Kidney tubule cell (primary cell): ENCODE measurements at places on chromosomes 4 and X.

- peak; percentile 24 for DNase-seq
Measured at GRCh38 chrX:133482056-133482952, 67.0 kb upstream of the GPC4 start.

DNA sequence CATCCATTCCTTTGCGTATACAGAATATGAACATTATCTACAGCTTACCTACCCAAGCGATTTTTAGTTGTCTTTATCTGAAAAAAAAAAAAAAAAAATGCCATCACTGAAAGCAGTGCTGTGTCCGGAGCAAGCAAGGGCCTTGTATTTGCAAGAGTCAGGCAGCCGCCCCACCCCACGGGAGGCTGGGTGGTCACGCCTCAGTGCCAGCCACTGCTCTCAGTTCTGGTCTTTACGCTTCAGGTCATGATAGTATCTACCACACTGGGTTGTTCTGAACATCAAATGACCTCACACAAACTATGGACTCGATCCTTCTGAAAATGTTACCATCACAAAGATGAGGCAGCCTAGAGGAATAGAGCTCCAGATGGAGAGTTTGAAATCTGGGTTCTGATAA is 62.7 kb upstream of the HELT start:
- DNase-seq = no peak

DNA sequence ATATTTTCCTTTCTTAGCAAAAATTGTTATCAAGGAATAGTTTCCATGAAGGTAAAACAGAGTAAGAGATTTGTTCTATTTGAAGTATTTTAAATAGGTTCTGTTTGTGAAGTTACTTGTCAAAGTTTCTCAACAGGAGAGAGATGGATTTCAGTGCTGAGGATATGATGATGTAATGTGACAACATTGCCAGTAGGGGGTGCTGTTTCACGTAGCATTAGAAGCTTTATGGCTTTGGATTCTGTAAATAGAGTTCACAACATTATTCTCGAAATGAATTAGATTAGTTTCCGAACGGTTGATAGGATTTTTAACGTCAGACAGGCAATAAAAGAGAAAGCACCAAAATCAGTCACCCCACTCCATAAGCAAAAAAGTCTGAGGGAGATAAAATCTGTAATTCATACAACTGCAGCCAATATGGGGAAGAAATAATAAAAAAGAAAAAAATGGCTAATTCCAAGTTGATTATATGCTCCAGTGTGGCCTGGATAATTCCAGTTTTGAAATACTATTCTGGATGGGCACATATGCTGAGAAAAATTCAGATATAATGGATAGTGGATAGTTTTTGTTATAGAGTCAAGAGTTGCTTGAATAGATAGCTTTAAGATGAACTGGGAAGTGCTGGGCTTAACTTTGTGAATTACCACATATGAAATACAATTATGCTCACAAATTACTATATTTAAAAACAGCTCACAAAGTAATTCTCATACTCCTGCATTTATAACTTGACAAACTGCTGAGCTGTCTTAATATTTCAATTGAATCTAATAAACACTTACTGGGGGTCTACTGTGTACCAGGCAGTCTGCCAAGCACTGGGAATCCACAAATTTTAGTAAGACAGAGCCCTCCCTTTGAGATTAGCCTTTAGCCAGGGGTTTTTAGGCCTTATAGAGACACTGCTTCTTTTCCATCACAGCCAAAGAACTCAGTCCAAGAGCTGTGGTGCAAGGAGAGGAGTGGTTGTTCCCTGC is 109.1 kb downstream of the GPAT3 start:
- DNase-seq = peak; percentile 66

DNA sequence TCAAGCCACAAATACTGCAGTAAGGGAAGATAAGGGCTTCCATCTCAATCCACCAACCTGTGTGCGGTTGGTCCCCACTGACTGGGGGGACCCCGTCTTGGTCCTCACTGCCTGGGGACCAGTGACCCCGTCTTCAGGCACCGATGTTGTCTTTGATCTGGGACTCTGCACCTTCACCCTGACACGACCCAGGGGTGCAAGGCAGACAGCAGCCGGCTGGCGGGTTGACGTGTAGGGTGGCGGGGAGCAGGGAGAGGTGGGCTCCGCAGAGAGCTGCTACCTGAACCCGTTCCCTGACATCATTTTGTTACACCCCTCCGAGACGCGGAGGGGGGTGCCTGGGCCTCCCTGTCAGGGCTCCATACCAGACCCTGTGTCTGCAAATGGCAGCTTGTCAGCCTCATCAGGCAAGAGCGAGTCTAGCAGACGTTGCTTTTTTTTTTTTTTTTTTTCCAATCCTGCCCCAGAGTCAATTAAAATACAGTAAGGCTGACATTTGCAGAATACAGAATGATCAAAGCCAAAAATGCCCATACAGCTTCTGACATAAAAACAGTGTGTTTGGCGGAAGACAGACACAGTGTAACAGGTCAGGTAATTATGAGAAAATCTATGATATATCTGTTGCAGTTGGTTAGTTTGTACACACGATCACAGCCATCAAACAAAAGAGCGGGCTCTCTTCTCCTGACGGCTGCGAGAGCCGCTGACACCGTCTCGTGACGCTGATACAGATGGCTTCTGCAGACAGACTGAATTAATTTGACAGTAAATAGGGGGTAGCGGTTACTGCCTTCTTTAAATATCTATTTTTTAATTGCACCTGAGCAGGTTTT is 118.6 kb downstream of the CRLF2 start:
- DNase-seq = no peak

DNA sequence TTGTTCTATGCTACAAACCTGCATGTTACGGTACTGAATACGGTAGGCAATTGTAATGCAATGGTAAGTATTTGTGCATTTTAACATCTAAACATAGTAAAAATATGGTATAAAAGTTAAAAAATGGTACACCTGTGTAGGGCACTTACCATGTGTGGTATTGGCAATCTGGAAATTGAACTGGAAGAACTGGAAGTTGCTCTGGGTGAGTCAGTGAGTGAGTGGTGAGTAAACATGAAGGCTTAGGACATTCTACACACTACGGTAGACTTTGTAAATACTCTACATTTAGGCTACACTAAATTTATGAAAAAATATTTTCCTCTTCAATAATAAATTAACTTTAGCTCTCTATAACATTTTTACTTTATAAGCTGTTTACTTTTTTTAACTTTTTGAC is 78.9 kb downstream of the RRAGB start:
- DNase-seq = no peak

GRCh38 chr4:22233230-22233629 is 282.6 kb downstream of the ADGRA3 start:
- no peak for DNase-seq

DNA sequence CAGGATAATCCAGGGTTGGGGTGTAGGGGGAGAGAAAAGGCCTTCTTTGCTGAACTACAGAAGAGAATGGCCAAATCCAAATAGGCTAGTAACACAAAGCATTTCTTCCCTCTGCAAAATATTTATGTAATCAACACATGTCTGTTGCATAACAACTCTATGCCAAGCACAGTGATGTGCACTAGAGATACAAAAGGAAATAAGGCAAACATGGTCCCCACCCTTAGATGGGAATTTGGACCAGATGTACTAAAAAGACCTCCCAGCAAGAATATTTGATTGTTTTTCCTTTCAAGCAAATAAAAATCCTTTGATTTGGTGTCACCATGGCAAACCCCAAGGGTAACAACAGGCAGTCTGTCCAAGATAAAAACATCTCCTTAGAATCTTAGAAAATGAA is 177.6 kb upstream of the FGF13 start:
- DNase-seq = no peak

DNA sequence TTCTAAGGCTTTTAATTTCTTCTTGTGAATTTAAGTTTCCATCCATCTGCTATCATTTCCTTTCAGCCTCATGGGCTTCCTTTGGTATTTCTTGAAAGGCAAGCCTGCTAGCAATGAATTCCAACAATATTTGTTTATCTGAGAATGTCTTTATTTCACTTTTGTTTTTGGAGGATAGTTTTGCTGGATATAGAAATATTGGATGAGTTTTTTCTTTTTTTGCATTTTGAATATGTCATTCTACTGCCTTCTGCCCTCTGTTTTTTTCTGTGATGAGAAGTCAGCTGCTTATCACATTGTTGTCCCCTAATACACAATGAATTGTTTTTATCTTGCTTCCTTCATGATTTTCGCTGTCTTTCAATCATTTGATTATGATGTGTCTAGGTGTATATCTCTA is 13.2 kb upstream of the SORCS2 start:
- DNase-seq = no peak

GRCh38 chrX:20313899-20314298 is 47.2 kb upstream of the RPS6KA3 start:
- DNase-seq = no peak

GRCh38 chrX:104318330-104319009 is 63.7 kb upstream of the ESX1 start:
- DNase-seq = peak; percentile 87

GRCh38 chrX:99549381-99549780 is 860.7 kb downstream of the PCDH19 start:
- DNase-seq = no peak

DNA sequence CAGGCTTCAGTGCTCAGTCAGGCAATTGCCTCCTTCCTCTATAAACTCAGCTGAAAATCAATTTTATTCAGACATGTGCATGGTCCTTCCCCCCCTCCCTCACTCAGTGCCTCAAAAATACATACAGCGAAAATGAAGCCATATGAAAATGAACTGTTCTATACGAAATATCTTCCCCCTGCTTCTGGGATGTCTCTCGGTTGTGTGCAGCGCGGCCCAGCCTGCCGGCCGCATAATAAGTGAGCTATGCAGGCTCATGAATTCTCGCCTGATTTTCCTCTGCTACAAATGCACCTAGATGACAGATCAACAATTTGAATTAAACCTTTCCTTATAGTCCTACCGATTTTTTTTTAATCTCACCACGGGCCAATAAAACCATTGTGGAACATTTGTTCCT is 252.9 kb downstream of the CRLF2 start:
- DNase-seq = no peak

- DNase-seq = no peak
Measured at GRCh38 chrX:39008549-39008948, 207.3 kb downstream of the MID1IP1 start.

- no peak for DNase-seq
Measured at GRCh38 chrX:69282893-69283690, 117.8 kb upstream of the PJA1 start.

DNA sequence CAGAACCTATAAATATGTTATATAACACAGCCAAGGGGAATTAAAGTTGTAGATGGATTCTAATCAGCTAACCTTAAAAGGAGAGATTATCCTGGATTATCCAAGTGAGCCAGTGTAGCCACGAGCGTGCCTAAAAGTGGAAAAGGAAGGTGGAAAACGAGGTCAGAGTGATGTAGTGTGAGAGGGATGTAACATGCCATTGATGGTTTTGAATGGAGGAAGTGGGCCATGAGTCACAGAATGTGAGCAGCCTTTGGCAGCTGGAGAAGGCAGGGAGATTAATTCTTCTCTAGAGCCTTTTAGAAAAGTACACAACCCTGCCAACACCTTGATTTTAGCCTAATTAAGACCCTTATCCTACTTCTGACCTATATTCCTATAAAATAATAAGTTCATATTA is 149.1 kb downstream of the SLC39A8 start:
- DNase-seq = peak; percentile 29

DNA sequence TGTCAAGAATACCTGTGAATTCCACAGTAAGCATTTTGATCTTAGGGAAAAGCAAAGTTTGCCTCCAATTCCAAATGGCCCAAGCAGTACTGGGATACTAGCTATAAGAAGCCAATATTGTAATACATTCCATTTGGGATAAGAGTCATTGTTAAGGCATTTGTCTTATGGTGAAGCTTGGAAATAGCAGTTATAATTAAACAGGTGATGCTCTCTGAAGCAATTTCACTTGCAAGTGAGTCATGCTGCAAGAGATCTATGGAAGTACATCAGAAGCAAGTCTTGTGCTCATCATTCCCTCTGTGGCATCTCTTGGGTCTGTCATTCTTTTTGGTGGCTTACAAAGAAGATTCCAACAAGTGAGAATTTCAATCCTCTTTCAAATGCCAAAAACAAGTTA is 386.4 kb upstream of the RPS6KA3 start:
- DNase-seq = peak; percentile 85

- no peak for DNase-seq
Measured at GRCh38 chr4:109730619-109731545, 1.0 kb upstream of the PLA2G12A start.

DNA sequence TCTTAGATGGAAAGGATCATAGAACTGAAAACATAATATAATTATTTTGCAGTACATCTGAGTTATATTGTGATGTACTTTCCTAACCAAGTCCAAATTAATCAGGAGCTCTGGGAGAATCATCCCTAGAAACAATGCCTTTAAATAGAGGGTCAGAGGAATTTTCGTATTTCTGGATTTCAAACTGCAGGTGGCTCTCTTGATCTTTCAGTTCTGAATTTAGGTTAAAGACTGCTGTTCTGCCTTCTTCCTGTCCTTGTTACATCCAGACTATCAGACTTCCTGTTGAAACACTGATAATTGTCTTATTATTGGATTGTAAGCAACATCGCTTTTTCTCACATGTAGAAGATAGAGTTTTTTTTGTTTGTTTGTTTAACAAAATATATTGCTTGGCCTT is 142.7 kb downstream of the RPA4 start:
- peak; percentile 16 for DNase-seq

GRCh38 chrX:13473442-13474163 is 95.8 kb upstream of the EGFL6 start:
- no peak for DNase-seq

DNA sequence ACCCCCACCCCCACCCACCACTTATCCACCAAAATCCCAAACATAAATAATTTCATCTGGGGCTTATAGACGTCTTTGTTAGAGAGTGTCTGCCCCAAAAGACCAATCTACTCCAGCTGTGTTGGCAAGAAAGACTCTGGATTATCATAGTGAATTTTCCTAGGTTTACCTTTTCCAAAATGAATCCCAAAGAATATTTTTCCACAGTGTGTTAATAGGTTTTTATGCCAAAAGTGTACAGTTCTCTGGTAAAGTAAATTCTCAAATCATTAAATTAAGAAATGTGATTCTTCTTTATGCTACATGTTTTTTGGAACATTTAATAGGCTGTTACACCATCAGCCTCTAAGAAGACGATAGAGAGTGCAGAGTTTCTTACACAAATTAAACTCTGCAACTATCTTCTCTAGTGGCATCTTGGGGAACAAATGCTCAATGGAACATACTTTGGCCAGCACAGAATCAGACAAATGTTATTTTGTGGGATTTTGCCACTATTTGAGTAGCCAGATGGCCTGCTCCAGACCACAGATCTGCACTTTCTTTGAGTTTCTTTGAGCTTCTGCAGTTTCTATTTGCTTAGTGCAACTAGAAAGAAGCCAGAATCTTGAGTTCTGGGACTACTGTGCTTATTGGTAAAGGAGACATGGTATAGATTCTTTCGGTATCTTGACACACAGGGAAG is 206.0 kb downstream of the KIT start:
- DNase-seq = no peak

GRCh38 chr4:108008721-108009120 is 19.0 kb downstream of the HADH start:
- peak; percentile 84 for DNase-seq

DNA sequence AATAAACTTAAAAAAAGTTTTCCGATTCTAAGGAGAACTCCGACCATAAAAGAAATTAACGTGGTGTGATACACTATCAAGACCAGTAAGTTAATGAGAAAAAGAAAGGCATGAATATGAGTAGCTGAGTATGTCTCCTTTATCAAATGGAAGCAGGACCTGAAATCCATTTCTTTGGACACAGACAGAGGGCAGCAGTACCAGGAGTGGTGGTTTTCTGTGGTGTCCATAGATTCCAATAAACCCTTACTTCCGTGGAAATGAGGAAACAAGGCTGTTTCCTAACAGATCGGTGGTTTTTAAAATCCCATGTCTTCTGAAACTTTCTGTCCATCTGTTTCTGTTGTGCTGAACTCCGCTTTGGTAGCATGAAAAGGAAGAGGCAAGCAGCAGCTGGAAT is 128.5 kb upstream of the TSPAN5 start:
- DNase-seq = no peak
